Fibroblast of skin of back (primary cell): ENCODE measurements at places on chromosomes 16 and 17.

DNA sequence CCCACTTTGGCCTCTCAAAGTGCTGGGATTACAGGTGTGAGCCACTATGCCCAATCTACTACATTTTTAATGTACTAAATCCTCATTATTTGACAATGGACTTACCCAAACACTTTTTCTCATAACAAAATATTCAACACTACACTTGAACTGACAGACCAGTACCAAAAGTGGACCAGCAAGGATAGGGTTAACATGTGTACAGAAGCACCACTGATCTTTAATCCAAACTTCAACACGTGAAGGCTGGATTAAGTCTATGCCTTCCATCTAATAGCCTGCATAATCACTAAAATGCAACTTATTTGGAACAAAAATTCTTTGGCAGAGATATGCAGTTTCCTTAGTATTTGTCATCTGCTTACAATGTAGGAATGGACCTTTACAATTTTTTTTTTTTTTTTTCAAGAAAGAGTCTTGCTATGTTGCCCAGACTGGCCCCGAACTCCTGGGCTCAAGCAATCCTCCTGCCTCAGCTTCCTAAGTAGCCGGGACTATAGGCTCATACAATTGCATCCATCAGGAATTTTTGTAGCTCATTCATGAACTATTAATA lies 60.0 kb upstream of the BCAR1 start:
- DNase-seq = peak; percentile 63

GRCh38 chr17:31448467-31449077 lies 57.1 kb downstream of the RAB11FIP4 start:
- DNase-seq = peak; percentile 8

GRCh38 chr17:36650096-36650775 lies 48.9 kb downstream of the MRM1 start:
- no peak for DNase-seq

DNA sequence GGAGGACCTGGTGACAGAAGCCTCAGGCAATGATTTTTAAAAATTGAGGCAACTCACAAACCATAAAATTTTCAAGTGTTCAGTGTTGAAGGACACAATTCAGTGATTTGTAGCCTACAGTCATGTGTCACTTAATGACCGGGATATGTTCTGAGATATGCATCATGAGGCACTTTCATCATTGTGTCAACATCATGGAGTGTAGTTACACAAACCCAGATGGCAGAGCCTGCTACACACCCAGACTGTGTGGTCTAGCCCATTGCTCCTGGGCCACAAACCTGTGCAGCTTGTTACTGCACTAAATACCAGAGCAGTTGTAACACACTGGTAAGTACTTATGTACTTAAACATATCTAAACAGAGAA lies 1.6 kb downstream of the PRSS41 start:
- no peak for DNase-seq

DNA sequence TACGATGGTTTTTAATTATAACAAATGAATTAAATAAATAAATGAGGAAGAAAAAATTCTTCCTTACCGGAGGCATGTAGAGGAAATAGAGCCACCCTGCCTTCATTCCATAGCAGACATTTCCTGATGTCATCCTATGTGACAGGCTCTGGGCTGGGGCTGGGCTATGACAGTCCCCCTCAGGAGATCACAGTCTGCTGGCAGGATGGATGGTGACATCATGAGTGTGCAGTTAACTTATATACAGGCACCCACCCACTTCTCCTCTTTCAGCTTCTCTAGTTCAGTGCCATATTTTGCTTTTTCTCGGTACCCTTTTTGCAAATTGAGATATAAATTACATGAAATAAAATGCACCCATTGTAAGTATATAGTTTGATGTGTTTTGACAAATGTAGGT lies 6.4 kb upstream of the CMTM3 start:
- peak; percentile 42 for DNase-seq

GRCh38 chr17:82267575-82268379 lies 5.7 kb downstream of the CSNK1D start:
- peak; percentile 94 for DNase-seq

DNA sequence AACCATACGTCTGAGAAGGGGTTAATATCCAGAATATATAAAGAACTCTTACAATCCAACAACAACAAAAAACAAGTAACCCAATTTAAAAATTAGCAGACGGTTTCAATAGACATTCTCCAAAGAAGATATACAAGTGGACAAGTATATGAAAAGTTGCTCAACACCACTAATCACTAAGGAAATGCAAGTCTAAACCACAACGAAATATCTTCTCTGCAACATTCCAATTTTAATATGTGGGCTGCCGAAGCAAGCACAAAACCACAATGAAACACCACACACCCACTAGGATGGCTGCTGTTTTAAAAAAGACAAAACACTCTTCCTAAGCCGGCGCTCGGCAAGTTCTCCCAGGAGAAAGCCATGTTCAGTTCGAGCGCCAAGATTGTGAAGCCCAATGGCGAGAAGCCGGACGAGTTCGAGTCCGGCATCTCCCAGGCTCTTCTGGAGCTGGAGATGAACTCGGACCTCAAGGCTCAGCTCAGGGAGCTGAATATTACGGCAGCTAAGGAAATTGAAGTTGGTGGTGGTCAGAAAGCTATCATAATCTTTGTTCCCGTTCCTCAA lies 5.9 kb upstream of the SLC13A2 start:
- DNase-seq = peak; percentile 41

DNA sequence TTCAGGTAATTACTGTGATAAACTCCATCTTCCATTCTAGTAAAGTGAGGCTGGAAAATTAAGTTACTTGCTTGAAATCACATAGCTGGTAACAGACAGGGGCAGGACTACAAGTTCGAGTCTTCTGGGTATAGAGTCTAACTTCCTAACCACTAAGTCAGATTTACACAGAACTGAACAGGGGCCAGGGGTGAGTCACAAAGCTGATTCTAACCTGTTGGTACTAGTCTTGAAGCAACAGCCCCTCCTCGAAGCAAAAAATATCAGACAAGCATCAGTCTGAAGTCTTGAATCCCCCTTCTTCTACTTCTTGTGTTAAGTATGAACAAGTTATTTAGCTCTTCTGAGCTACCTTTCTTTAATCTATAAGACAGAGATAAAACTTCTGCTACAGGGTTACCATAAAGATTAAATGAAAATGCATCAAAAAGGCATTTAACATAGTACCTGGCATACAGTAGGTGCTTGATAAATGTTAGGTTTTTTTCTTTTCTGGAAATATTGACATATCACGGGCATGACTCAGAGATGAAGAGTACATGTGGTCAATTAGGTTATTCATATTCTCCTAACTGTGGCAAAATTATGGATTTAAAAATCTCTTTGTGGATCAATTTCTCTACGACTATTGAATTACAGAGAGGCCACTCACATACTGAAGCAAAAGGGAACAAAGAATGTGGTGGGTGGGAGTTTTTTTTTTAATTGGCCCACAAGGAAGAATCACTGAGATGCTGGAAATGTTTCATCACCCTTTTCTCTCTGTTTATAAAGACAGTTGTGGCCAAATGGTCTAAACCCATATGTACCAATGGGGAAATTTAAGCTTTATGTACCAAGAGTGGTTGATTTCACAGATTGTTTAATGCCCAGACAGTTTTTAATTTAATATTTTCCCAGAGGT lies 266.9 kb upstream of the DYNLRB2 start:
- peak; percentile 42 for DNase-seq

GRCh38 chr17:43767713-43768059 lies 9.1 kb upstream of the SOST start:
- no peak for DNase-seq

DNA sequence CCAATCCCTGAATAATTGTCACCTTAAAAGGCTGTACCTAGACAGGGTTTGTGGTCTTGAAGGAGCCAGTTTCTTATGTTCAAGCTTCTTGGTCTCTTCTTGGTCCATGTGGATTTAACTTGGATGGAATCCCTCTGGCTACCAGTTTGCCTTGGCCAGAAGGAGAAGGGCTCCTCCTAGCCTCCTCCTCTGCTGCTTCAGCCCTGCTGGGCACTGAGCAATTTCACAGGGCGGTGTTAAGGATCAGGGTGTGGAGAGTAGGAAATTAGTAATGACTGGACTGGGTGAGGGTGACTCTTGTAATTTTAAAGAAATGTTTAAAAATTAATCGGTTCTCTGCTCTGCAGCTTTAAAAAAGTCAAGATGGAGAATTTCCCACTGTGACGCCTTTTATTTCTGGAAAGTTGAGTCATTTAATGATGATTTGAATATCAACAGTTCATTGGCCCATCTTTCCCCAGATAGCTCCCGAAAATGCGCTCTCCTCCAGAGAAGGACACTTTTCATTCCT lies 96.4 kb downstream of the MSI2 start:
- DNase-seq = no peak

GRCh38 chr17:74994440-74994839 lies 7.0 kb downstream of the CDR2L start:
- DNase-seq = no peak

GRCh38 chr17:43377056-43377810 lies 21.6 kb upstream of the ARL4D start:
- DNase-seq = no peak

- no peak for DNase-seq
These were observed 303.1 kb downstream of the CBLN1 start for GRCh38 chr16:48978501-48978900.

GRCh38 chr17:596287-596686 lies 118.4 kb downstream of the VPS53 start:
- no peak for DNase-seq

DNA sequence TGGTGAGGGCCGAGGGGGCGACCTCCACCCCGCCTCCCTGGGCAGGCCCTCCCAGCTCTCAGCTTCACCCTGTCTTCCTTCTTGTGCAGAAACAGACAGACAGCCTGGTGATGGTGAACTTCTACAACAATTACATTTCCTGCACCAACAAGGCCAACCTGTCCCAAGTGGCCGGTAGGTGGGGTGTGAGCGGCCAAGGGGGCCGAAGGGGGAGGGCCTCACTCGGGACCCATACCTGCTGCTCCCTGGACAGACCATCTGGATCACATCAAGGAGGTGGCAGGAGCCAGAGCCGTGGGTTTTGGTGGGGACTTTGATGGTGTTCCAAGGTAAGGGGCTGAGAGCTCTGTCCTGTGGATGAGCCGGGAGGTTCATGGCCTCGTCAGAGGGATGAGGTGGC lies 20.1 kb downstream of the CHMP1A start:
- no peak for DNase-seq
